Activated T-cell treated with anti-CD3 and anti-CD28 coated beads, Interleukin-2, amount 50 U/mL, for 72 hours (primary cell): ENCODE measurements at places on chromosomes 5 and 9.

DNA sequence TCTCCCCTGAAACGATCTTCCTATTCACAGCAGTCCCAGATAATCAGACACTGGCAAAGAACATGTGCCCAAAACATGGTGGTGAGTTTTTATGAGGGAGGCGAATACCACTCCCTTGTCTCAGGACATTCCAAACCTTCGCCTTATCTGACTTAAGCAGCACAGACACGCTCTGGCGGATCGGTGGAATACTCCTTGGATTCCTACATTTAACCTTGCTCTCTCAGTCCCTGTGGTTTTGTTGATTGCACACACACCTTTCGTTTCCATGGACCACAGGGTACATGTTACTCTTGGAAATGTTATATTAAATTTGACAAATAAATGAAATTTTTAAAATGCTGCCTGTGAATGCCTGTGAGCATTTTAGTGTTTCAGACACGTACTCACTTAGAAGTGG lies 87.8 kb upstream of the CPEB4 start:
- no peak for DNase-seq

DNA sequence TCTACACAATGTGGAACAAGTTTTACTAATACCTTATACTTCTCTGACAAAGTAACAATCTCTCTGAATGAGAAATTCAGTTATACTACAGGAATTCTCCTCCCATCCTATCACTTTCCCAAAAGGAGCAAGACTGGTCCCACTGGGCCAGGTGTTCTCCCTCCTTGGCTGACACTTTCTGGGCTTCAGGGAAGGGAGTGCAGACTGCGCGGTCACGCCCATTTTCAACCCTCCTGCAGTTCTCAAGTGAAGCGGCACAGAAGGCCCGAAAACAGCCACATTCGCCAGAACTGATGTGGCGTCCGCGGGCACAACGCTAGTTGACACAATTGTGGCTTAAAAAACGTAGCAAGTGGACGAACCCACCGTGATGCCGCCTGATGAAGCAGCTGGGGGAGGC lies 603 bp downstream of the SAXO1 start:
- no peak for DNase-seq

GRCh38 chr9:132190966-132191365 lies 29.1 kb downstream of the NTNG2 start:
- DNase-seq: no peak

- no peak for DNase-seq
Observed at GRCh38 chr5:55535199-55535905, 588 bp upstream of the PLPP1 start.

DNA sequence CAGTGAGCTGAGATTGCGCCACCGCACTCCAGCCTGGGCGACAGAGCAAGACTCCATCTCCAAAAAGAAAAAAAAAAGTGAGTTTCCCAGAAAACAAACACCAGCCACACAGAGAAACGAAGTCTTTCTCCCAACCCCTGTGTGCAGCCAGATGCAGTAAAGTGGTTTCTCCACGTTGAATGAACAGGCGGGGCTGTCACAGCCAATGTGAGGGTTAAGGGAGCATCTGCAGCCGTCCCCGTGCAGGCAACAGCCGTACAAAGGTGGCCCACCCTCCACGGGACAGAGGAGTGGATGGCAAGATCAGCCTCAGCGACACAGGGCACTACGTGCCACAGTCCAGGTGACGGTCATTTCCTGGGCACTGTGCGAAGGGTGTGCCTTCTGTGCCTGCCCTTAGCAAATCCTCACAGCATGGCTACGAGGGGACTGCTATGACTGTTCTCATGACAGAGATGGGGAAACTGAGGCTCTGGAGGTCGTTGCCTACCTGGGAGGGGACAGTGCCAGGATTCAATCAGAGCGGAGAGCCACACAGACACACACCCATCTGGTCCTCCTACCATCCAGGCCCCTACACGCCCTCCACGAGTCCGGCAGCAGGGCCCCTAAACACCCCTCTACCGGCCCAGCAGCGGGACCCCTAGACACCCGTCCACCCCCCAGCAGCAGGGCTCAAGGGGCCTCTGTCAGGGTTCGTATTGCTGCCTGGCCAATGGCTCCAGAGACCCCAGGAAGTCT lies 2.3 kb downstream of the VAV2 start:
- no peak for DNase-seq

DNA sequence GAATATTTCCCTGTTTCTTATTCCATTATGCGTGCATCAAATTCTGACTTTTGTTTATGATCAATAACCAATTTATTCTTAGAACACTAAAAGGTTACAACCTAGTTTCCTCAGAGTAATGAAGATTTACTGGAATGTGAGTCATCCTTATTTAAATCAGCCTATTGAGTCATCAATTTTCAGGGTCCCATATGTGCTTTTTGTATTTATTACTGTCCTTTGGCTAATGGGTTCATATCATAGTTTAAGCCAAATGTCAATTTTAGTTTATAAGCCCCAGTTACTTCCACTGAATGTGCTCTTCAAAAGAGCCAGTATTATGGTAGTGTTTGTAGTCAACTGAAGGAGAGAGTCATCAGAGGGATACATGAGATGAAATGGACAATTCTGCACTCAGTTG lies 359.2 kb downstream of the PRR16 start:
- DNase-seq: no peak

GRCh38 chr9:98610211-98610610 lies 98.5 kb downstream of the GABBR2 start:
- DNase-seq: no peak

- no peak for DNase-seq
Observed at GRCh38 chr9:70772601-70773000, 348.8 kb downstream of the TRPM3 start.

- no peak for DNase-seq
Observed at GRCh38 chr5:164577742-164578141, 1072.3 kb downstream of the MAT2B start.

DNA sequence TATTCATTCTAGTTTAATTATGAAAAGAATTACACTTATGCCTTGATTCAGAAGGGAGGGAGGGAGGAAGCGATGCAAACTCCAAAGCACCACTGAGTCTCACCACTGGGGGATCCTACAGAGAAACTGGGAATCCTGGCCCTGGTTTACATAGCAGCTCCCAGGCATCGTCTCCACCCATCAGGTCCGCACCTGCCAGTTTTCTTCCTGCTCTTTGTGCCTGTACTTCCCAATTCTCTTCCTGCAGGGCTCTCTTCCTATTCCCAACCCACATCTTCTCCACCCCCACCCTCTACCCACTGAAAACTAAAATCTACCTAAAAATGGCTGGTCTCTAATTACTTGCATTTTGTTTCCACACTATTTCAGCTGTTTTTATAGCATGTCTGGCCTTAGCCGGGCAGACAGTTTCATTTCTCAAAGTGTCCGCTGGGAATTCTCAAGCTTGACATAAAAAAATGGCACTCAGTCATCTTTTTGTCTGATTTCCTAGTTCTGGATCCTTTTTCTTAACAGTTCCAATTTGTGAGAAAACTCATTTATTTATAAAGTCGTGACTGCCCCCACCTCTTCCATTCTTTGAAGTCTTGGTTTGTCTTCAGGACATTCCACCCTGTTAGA lies 1.6 kb upstream of the TNIP1 start:
- DNase-seq: no peak

DNA sequence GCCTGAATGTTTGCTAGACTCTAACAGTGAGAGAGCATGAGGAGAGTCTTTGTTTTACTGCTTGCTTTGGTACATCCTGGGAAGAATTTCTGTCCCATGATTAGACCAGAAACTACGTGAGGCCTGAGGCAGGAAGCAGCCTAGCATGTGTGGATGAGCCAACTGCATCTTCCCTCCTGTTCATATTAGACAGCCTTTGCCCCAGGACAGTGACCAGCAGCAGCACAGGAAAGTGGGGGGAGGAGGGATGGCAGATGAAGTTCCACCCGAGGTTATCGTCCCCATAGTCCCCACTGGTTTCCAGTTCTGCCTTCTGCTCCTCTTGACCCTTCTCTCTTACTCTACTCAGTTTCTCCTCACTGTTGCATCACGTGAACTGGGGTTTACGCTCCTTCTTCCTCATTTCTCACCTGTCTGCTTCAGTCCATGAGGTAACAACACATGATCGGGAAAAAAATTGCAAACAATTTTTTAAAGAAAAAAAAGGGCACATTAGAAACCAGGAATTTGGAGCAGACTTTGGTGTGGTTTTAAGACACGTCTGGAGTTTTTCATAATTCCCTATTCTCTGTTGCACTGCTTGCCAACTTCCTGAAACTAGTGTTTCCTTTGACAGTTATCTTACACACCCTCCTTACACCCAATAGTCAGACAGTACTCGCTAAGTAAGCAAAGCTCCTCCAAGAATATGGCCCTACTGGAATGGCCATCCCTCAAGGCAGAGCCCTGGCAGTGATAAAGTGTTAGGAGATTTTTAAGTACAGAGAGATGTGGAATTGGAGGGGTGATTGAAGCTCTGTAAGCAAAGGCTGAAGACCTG lies 84.1 kb downstream of the SNX18 start:
- no peak for DNase-seq

DNA sequence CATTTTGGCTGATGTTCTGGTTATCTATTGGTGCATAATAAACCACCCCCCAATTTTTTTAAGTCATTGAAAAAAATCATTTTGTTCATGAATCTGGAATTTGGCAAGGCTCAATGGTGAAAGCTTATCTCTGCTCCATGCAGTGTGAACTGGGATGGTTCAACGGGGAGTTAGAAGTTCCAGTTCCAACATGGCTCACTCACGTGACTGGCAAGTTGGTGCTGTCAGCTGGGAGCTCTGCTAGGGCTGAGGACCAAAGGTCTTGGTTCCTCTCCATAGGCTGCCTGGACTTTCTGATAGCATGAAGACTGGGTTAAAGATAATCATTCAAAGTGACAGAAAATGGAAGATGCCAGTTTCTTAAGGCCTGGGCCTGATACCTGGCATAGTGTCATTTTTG lies 3.1 kb upstream of the SPATA24 start:
- no peak for DNase-seq

DNA sequence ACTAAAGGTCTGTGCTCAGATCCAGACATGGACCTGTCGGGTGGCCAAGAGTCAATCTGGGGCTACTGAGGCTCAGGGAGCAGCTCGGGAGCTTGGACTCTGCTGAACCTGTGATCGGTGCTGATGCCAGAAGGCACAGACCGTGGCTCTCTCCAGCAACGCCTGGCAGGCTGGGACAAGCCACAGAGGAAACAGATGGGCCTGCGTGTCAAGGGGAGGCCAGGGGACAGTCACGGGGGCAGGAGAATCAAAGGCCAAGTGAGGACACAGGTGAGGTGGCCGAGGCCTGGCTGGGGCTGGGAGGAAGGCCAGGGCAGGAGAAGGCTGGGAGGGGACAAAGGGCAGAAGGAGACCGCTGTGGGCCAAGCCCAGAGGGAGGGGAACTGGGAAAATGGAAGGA lies 43.4 kb downstream of the EPB41L4B start:
- no peak for DNase-seq

DNA sequence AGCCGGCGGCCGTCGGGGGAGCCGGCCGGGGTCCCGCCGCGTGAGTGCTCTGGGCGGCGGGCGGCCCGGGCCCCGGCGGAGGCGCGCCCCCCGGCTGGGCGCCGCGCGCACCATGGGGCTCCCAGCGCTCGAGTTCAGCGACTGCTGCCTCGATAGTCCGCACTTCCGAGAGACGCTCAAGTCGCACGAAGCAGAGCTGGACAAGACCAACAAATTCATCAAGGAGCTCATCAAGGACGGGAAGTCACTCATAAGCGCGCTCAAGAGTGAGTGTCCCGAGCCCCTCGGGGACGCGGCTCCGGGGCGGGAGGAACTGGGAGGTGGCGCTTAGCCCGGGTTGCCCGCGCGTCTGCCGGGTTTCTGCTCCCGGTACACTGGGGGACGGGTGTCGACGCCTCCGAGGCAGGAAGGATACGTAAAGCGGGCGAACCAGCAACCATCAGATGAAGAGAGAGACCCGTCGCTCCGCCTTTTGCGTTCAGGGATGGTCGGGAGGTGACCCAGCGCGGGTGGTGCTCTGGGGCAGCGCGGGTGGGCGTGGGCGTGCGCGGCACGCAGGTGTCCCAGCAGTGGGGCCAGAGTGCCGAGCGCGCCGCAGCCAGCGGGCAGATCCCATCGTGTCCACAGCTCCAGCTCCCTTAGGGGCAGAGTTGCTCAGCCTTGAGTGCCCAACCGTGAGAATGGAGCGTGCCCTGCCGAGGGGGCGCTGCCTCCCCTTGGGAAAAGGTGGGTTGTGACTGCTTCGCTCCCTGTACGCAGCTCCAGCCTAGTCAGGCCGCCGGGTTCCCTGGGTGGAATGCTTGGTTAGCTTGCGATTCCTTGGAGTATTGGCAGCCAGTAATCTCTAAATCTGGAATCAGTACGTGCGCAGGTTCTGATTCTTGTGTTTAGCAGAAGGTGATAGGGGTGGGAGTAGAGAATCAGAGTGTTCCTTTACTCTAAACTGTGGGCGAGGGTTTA lies 753 bp downstream of the ARHGAP26 start:
- DNase-seq: peak; percentile 70

DNA sequence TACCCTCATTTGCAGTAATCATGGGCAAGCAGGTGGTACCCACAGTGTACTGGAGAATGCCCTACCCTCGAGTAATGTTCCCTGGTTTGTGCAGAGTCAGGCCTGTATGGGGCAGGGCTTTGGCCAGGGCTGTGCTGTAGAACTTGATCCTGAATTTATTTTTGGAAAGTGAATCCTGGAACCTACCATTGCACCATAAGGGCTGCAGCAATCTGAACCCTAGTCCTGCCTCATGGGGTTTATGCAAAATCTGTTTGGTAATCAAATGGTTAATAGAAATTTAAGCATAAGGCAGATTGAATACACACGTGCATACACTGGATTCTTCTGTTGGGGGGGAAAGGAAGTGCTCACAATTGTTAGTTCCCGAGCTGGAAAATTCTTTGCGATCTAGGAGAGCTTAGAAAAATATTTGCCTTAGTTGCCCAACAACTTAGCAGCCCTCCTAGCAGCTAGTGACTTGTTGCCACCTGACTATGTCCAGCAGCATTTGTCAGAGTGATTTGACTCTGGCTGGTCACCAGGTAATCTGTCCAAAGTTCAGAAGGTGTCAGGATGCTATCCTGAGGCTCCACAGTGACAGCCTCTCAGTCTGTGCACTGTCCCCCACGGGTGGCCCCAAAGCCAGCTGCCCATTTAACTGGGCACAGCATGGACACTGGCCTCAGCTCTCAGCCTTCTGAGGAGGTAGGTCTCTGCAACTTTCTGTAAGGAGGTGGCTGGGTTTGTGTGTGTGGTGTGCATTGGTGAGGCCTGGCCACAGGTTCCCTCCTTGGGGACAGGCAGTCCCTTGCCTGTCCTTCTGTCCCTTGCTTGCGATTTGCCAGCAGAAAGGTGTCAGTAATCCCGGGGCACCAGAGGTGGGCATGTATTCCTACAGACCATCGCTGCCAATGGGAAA lies 8.3 kb downstream of the MVB12B start:
- DNase-seq: no peak

- DNase-seq: no peak
Observed at GRCh38 chr9:126926364-126926763, 11.8 kb downstream of the RALGPS1 start.

DNA sequence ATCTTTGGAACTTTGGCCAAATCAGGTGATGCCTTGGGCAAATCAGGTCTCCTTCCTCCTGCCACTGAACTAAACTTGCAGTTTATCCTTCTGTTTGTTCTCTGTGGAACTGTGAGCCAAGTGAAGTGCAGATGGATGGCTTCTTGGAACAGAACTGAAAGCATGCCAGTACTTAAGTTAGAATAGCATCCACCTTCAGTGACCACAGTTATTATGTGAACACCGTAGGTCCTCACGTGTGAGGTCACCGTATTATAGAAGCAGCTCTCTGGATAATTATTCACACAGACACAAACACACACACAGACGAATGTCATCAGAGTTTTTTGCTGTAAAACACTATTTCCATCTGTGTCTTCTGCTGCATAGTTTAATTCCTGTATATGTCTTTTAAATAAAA lies 162.6 kb downstream of the EFNA5 start:
- DNase-seq: no peak

GRCh38 chr9:124602632-124603031 lies 95.4 kb upstream of the NR5A1 start:
- DNase-seq: no peak
